ENCODE measurements at places on chromosomes 6 and 20.

GRCh38 chr6:168815229-168815628 is 374.2 kb downstream of the SMOC2 start:
- DNase-seq: no peak

DNA sequence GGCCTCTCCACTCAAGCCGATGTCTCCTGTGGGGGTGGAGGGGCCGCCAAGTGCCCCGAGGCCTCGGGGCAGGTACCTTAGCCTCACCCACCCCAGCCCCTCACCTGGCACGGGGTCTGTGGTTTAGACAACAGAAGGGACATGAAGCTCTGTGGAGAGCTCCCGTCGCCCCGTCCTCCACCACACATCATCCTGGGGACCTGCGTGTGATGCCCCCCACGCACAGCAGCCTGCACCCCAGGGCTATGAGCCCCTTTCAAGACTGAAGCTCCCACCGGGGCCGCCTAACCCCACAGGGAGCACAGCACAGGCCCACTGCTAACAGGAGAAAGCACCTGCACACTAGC is 8.2 kb downstream of the KCNQ2 start:
- DNase-seq: no peak

- no peak for DNase-seq
Measured at GRCh38 chr6:107491760-107492660, 2.1 kb downstream of the SOBP start.

DNA sequence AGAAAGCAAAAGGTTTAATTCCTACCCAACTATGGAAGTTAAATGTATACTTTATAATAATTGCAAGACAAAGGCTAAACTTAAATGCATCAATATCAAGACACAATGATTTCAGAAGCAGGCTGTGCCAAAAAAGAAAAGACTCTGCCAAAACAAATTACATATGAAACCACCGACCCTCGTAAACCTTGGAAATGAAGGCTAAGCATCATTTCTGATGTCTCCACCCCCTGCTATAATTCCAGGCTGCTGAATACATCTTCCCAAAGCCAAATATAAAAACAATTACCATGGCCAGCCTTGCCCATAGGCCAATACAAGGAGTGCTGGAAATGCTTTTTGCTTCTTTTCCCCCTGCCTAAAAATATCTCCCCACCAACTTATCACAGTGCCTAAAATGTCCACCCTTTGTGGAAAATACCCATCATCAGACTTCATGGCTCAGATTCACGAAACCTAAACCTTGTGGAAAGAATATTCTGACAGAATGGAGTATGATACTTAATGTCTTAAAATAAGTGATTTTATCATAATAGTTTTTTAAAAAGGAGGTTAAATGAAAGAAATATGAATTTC is 37.4 kb downstream of the RCAN2 start:
- no peak for DNase-seq

Measured in epithelial cell of proximal tubule (primary cell).